Activated T-helper 9 cell treated with anti-CD3 and anti-CD28 coated beads, Interleukin-2, amount 50 U/mL, for 16 hours (primary cell): ENCODE measurements at places on chromosomes 6 and 20.

DNA sequence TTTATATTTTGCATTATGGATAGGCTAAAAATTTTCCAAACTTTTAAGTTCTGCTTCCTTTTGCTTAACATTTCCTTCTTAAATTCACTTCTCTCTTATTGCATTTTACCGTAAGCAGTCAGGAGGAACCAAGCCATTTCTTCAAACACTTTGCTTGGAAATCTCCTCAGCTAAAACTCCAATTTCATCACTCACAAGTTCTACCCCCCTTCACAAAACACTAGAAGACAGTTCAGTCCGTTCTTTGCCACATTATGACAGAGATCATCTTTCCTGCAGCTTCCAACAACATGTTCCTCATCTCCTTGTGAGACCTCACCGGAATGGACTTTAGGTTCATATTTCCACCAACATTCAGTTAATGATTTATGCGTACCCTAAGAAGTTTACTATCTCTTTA is 79.2 kb upstream of the LY86 start:
- DNase-seq, result no peak

- no peak for DNase-seq
Measured at GRCh38 chr6:56789879-56790278, 147.2 kb upstream of the DST start.

GRCh38 chr6:134619789-134620188 is 301.9 kb upstream of the SGK1 start:
- DNase-seq, result no peak

- no peak for DNase-seq
Measured at GRCh38 chr6:81075974-81076373, 676.5 kb downstream of the TENT5A start.

DNA sequence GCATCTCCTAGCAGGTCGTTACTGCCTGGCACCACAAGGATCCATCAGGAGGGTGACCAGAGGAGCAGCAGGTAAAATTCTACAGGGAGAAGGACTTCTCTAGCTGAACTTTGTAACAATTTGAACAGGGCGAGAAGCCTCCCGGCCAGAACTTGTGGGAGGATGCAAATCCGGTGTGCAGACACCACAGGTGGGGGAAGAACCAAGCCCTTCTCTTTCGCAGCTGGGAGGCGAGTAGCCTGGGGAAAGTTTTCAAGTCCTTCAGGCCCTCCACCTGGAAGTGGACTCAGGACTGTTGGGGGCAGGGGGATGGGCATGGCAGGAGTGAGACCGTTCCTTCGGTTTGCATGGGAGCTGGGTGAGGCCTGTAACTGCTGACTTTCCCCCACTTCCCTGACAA is 42.7 kb upstream of the FAM210B start:
- no peak for DNase-seq

DNA sequence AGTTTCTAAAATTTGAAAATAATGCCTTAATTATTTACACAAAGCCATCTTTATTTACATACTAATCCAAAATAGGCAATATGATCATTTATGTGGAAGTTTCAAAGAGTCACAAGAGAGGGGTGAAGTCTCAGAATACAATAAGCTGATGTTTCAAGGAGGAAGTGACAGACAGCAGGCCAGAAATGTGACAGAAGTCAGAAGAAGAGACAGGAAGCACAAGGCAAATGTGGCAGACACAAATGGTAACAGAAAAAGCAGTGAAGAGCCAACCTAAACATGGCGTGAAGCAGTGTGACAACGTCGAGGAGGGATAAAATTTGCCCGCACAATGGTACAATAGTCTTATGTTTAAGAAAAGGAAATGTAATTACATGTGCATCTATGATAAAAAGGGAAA is 59.8 kb downstream of the SHPRH start:
- no peak for DNase-seq

GRCh38 chr6:129393654-129394053 is 316.3 kb downstream of the ARHGAP18 start:
- DNase-seq, result no peak

GRCh38 chr6:130843575-130844320 is 16.5 kb downstream of the SMLR1 start:
- no peak for DNase-seq

DNA sequence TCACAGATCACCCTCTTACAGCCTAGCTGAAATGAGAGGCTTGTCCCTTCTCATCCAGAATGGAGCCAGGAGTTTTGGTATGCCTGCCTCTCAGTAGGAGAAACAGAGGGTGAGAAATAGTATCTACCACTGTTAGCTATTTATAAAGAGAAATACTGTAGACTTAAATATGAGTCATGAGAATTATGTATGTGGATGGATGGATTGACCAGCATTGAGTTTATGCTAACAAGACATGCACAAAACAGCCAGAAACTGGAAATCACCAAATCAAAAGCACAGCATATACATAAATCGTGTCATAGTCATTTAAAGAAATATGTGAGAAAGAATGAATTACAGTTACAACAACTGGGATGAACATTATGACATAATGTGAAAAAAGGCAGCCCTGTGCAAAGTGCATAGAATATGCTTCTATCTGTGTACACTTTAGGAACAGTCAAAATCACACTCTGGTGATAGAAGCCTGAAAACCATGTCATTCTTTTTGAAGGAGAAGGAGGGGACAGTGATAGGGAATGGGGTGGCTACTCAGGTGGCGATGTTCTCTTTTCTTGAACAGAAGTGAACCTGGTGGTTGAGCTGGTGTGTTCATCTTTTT is 79.8 kb upstream of the KIF25 start:
- DNase-seq, result no peak

- no peak for DNase-seq
Measured at GRCh38 chr6:73657201-73657600, 3.4 kb upstream of the SLC17A5 start.

- DNase-seq, result peak; percentile 45
Measured at GRCh38 chr20:23419995-23420901, 1.0 kb downstream of the NAPB start.

- no peak for DNase-seq
Measured at GRCh38 chr20:3614466-3614865, 48.7 kb downstream of the GFRA4 start.

- DNase-seq, result peak; percentile 27
Measured at GRCh38 chr6:136647363-136647852, 97.2 kb upstream of the MAP7 start.

DNA sequence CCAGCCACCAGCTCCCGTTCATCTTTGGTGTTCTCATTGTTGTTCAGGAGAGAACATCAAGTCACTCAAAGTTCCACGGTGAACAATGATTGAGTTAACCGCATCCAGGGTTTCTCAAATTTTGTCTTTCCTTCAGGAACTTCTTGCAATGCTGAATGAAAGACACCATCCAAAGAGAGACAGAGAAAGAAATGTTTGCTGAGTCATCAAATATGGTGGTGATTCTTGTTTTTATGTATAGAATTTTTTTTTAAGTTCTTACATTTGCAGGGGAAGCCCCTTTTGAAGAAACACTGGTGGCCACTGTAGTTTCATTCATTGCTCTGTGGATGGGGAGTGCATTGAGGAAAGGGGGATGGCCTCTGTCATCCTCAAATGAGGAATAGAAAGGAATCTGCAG is 62.3 kb upstream of the ENPP5 start:
- DNase-seq, result no peak

DNA sequence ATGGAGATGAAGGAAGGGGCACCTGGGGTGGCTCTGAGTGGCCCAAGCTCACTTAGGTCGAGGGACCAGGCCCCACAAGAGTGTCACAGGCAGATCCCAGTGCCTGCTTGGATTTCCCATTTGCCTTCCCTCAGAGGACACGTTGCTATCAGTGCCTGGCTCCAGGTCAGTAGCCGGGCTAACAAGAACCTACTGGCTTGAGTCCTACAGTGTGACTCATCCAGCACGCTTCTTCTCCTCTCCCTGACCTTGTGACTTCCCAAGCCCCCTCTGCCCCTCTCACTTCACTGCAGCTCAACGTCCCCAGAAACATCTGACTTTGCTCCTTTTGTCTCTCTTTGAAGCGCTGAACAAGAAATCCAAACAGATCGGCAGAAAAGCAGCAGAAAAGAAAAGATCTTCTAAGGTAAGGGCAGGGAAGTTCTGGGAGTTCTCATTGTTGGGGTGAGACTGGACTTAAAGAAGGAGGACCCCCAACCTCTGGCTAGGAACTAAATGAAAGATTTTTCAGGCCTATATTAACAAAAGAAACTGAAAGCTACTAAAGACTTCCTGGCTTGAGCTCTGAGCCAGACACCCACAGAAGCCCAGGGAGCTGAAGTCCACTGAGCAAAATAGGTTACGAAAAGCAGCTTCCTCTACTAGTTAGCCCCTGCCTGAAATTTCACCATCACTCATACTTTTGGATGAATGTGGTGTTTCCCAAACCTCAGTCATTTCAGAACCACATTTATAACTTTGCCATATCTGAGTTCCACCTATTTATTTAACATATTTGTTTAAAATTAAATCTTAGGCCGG is 21.5 kb downstream of the ASIP start:
- no peak for DNase-seq

DNA sequence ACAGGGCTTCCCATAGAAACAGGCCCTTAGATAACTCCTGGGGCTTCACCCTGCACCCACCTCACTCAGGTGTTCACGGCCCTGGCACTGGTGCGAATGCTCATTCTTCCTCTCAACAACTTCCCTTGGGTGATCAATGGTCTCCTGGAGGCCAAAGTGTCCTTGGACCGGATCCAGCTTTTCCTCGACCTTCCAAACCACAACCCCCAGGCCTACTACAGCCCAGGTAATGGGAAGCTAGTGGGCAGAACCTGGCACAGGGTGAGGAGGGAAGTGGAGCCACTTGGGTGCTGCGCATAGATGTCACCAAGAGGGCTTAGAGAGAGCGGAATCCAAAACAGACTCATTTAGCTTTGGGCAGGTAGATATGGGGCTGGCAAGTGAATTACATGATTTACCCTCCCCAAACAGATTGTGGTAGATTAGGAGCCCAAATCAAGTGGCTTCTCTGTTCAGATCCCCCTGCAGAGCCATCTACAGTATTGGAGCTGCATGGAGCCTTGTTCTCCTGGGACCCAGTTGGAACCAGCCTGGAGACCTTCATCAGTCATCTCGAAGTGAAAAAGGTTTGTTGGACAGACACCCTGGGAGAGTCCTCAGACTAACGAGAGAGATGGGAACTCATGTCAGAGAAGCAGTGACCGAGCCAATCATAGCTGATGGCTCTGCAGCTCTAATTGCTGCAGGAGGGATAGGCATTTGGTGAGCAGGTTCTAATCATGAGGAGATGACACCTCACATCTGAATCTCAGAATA is 8.5 kb downstream of the ABCC10 start:
- DNase-seq, result no peak

- DNase-seq, result no peak
Measured at GRCh38 chr6:35769211-35769610, 7.2 kb upstream of the CLPSL2 start.

- no peak for DNase-seq
Measured at GRCh38 chr6:116244284-116244683, 9.6 kb downstream of the TSPYL4 start.

DNA sequence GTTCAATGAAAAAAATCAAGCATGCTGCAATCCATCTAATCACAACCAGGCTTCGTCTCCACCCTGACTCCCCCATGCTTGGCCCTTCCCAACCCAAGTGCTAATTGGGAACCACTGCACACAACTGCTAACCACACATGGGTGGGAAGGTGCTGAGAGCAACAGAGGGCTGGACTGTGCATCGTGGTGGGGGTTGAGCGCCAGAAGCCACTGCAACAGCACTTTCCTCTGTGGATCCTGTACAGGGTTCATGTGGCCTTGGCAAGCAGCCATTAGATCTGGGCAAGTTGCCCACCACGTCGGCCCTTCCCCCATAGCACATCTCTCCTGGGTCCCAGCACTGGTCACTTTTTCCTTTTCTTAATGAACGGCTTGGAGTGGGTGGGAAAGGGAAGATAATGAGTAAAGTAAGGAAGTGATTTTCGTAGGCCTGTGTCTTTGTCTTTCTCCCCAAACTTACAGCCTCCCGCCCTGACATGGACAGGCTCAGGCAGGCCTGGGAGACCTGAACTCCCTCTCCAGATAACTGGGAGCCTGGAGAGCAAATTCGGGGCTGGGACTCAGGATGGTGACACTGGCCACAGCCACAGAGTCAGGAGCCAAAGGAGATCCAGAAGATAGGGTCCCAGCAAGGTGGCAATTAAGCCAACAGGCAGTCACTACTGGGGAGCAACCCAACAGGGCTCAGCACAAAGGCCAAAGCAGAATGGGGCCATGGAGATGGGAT is 34.4 kb upstream of the MRPS10 start:
- DNase-seq, result no peak

GRCh38 chr20:15241681-15242080 is 904.3 kb upstream of the FLRT3 start:
- DNase-seq, result no peak

GRCh38 chr20:25249198-25249931 is 1.5 kb downstream of the PYGB start:
- DNase-seq, result no peak

DNA sequence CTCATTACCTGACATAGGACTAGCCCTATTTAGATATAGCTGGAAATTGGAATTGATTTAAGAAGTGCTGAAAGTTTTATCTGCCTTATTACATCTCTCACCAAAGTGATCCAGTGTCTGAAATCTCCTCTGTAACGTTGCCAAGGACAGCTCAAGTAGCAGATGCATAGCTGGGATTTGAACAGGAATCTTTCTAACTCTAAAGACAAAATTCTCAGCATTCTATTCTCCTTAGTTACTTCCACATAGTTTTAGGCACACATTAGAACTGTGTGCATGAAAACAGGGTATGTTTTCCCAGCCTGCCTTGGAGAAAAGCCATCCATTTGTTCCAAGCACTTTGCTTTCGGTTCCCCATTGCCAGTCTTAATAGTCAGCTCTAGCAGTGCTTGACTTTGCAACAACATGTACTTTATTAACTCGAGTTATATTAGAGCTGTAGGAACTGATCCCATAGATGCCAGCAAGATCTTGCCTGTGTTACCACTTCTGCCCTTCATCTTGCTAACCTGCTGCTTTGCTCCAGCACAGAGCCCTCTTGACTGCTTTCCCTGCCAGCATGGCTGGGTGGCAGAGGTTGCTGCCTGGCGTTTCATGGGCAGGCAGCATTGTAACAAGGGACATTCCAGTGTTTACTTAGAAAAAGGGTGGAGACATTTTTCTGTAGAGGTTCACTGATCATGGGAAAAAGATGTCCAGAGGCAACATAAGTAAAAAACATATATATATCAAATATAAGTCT is 56.1 kb upstream of the STMND1 start:
- no peak for DNase-seq

DNA sequence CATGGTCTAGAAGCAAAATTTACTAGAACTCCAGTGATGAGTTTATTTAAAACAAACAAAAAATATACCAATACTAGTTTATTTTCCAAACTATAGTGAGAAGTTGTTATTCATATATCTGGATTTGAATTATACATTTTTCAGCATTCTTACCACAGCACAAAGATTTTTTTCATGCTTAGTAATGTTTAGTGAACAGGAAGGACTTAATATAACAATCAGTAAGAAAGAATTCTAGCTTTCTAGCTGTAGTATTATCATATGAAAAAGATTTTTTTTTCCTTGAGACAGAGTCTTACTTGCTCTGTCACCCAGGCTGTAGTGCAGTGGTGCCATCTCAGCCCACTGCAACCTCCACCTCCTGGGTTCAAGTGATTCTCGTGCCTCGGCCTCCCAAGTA is 13.8 kb downstream of the MARCKS start:
- DNase-seq, result no peak

- no peak for DNase-seq
Measured at GRCh38 chr6:315921-316752, 23.9 kb downstream of the DUSP22 start.

- DNase-seq, result no peak
Measured at GRCh38 chr6:12331474-12331873, 41.3 kb downstream of the EDN1 start.

- no peak for DNase-seq
Measured at GRCh38 chr20:10806539-10806938, 132.7 kb upstream of the JAG1 start.
